ENCODE measurements at places on chromosomes 1 and 21.
A peak's percentile ranks its signal among the peaks of the same experiment; 100 is the strongest.

GRCh38 chr1:81702903-81703302 lies 97.8 kb upstream of the ADGRL2 start:
- no peak for DNase-seq

DNA sequence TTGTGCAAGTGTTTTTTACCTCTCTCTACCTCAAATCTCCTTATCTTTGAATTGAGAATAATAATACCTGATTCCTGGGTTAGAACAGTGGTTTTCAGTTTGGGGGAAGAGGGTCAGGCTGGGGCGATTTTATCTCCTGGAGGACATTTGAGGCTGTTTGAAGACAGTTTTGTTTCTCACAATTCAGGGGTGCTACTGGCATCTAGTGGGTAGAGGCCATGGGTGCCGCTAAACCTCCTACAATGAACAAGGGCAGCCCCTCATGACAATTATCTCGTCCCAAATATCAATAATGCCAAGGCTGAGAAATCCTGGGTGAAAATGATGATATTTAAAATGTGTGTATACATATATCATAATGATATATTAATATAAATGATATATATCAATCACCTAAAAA lies 139.1 kb upstream of the USH2A start:
- no peak for DNase-seq

- DNase-seq: no peak
These were observed 230.8 kb downstream of the NEGR1 start for GRCh38 chr1:72051538-72051937.

DNA sequence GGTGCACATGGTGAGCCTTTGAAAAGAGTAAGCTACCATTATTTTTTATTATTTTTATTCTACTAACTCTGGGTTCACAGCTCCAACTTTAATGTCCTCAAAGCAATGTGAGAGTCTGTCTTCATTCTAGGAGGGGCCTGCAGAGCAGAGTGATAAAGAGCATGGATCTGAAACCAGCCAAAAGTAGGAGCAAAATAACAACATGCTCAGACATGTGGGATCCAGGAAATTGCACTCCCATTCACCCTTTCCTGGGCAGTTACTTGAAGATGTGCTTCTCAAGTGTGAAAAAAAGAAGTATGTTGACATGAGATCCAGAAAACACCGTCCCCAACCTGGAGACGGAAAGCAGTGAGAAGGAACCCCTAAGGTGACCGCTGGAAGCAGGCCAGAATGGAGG lies 8.7 kb upstream of the LIN28A start:
- no peak for DNase-seq

- no peak for DNase-seq
These were observed 39.8 kb downstream of the OLIG1 start for GRCh38 chr21:33109574-33110339.

DNA sequence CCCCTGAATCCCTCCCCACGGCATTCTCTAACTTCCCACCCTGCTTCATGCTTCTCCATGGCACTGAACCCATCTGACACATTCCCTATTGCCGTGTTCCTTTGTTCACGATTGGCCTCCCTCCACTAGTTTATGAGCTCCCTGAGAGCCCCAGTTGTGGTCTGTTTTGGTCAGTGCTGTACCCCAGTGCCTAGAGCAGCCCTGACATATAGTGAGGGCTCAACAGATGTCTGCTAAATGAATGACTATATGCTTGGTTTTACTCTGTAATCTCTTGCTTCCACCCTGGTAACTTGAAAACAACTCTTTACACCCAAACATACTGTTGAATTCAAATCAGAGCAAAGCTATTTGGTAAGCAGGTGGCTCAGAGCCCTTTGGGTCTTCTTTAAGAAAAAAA lies 171.1 kb upstream of the EDN2 start:
- DNase-seq: no peak

DNA sequence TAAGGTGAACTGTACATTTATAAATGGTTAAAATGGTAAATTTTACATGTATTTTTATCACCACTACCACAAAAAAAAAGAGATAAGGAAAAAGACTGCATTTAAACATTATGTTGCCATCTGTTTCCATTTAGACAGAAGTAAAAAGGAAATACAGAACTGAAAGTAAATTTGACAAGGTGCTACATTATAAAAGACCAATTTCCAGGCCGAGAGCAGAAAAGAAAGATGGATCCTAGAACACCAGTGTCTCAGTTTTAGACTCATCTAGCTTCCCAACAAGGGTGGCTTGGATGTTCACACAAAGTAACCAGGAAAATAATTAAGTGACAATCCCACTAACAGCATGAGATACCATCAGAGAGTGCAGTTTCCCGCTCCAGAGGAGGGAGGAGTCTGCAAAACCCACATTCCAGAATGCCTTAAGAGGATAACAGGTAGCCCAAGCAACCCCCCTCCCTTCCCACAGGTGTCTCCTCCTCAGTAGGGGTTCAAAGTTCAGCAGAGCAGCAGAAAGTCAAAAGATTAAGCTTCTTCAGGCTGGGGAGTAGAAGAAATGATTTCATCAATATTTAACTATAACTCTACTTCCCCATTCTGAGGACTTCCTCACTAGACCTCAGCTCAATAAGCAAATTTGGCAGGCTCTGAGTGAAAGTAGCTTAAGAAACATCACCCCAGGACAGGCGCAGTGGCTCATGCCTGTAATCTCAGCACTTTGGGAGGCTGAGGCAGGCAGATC lies 11.8 kb downstream of the TPM3 start:
- DNase-seq: no peak

DNA sequence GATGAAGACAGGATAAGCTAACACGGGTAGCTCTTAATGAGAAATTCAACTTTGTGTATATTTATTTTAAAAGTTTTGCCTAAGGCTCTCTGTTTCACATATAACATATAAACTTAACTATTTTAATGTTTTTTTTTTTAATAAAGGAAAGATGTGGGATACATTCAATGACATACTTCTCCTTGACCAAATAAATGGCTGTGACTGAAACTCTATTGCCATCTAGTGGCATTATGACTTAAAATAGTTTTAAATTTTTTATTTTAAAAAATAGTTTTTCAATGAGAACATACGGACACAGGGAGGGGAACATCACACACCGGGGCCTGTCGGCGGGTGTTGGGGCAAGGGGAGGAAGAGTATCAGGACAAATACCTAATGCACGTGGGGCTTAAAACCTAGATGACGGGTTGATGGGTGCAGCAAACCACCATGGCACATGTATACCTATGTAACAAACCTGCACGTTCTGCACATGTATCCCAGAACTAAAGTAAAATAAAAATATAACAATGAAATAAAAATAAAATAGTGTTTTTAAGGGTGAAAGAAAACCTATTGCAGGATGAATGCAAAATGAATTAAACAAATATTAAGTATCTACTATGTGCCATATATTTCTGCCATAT lies 83.4 kb downstream of the LYST start:
- no peak for DNase-seq

DNA sequence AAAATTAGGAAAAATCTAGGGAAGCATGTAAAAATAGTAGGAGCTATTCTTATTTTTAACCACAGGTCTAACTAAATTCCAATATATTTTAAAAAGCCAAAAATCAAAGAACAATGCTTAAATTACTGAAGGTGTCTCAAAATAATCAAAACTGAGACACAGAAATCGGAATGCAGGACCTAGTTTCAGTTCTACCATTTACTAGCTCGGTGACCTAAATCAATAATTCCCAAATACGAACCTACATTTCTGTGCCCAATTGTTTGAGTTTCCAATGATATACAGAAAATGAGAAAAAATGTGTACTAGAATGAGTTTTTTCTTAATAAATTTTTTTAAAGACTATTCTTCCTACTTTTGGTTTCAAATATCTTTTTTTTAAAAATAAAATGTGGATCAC lies 37.4 kb downstream of the ANKRD13C start:
- no peak for DNase-seq

GRCh38 chr21:44441581-44442265 lies 13.6 kb upstream of the LRRC3 start:
- DNase-seq: no peak

GRCh38 chr1:222592171-222592570 lies 2.4 kb upstream of the TAF1A start:
- no peak for DNase-seq

GRCh38 chr1:171794085-171794484 lies 12.6 kb downstream of the METTL13 start:
- DNase-seq: peak; percentile 11

DNA sequence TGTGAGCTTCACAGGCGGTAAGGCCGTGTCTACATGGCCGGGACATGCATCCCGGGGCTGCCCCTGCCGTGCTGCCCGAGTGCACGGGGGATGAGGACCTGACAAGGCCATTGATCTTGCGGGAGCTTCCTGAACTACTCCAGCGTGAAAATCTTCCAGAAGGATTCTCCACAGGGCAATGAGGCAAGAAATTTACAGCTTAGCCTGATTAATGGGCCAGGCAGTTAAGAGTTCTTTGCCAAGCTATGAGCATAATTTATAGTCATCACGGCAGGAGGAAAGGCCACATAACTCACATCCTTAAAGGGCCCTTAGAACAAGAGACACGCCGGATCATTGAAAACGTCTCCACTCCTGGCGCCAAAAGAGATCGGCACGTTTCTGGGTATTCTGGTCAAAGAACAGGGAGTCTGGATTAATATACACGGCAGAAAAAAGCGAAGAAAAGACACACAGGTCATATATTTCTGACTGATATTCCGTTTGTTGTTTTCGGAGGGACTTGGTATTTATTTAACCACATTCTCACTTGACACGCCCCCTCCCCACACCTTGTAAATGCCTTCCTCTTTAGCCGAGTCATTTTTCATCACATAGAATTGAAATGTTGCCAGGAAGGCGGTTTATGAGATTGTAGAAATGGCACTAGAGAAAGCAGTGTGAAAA lies 180.5 kb downstream of the DYRK1A start:
- DNase-seq: no peak

DNA sequence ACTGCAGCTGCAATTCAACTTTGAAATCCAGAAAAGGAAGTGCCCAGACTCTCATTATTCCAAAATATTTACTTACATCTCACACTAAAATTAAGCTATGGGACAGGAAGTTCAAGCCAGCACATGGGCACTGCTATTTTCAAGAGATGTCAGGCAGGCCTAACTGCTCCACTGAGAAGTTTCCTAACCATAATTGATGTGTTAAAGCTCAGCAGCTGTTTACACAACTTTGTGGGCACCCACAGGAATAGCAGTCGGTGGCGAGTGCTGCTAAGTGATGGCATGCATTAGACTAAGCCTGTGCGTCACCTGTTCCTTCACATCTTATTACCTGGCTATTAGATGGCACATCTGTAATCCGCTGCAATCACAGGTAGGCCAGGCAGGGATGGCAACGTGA lies 303.3 kb upstream of the DAB1 start:
- DNase-seq: no peak

DNA sequence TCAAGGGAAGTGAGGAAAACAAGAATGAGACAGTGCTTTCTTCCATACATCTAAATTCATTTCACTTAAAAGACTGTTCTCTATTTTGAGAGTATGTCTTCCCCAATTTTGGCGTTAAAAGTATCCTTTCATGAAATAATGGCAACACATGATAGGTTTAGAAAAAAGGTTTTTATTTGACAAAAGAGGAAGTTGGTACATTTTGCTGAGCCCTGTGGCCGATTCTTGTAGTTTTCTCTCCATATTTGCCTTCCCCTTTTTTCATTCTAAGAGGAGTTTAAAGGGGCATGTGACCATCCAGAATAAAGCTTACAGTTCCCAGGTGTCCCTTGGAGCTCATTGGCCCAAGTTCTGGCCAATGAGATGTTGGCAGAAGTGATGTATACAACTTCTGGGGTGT lies 140.4 kb upstream of the KCNE2 start:
- no peak for DNase-seq

DNA sequence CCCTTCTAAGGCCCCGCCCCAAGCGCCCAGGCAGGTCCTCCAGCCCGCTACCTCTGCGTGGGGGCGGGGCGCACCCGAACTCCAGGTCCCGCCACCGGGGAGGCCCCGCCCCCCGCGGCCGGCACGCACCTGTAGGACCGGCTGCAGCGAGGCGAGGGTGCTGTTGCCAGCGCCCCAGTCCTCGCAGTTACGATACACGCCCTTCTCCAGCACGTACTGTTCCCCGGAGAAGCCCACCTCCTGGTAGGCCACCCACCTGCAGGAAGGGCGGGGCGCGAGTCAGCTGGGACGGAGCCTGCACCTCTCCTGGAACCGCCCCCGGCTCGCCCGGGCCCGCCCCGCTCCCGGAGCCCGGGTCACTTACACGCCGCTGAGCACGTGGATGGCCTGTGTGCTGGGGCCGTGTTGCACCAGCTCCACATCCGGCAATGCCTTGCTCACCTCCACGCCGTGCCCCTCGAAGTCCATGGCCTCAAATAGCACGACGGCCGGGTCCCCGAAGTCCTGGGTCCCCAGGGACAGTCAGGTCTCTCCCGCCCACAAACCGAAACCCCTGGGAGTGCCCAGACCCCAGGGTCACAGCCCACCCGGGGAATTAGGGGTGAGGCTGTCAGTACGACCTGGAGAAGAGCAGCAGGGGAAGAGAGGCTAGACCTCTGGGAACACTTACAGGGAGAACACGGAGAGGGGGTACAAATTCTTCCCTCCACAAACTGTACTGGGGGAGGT lies 17.3 kb downstream of the CRYBG2 start:
- peak; percentile 62 for DNase-seq

DNA sequence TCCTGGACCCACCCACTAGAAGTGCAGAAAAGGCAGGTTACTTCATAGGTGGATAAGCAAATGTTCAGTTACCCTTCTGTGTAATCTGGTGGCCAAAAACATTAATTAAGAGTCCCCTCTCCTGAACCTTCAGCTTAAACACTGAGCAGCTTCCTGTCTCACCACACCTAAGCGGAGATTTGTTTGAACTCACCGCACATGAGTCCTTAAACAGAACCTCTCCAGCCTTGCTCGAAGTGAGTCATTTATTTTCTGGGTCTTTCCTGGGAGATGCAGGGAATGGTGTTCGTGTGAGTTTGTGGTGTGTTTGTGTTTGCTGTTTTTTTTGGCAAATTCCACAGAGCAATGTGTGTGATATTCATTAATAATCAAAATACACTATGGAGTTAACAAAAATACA lies 7.6 kb upstream of the FNBP1L start:
- no peak for DNase-seq

DNA sequence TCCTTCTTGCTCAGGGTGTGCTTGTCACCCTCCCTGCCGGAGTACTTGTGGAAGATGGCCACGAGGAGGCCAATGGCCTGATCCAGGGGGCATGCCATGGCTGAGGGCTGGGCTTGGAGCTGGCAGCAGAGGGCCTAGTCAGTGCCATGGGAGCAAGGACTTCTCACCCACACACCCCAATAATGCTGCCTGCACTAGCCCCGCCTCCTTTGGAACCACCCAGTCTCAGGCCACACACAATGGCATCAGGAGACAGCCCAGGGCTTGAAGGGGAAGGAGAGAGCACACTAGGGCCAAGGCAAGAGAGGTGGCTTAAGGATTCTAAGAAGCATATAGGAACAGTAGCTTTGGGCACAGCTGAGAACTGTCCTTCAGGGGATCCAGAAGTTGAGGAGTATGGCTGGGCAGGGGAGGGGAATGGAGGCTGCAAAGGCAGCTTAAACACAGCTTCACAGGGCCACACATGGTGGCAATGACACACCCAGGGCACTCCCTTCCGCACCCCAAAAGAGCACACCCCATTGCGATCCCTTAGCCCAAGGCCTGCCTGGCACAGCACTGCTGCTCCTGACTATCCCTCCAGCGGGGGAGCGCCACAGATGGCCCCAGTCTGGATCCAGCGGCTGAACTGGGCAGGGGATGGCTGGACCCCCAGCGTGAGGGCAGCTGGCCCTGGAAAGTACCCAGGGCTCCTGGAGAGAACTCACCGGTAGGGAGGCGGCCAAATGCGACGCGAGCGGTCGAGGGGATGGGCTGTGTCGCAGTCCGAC lies at the start of gene S100A6:
Gene S100A6, minus strand, starts transcription at position 750 of the 770 bp plus-strand sequence. Its CDS starts 652 bp downstream, at position 98.
- no peak for DNase-seq

GRCh38 chr1:113141650-113142473 lies 68.9 kb downstream of the LRIG2 start:
- no peak for DNase-seq

Data from activated naive CD8-positive, alpha-beta T cell treated with anti-CD3 and anti-CD28 coated beads, Interleukin-2, amount 50 U/mL, for 16 hours (primary cell).